Activated CD4-positive, alpha-beta memory T cell treated with anti-CD3 and anti-CD28 coated beads, Interleukin-2, amount 10 ng/mL, durations not matched to agents 7 days and 5 days (primary cell): ENCODE measurements at places on chromosomes 1 and 21. TPM values are rescaled to one million over a fixed set of nuclear protein-coding genes. Genes with fewer than 3 reads are reported as not detected.

The CELA3B gene
- total RNA-seq: not detected

The LRIF1 gene
- 26.9 TPM for total RNA-seq

The WNT4 gene
- total RNA-seq: not detected

DNA sequence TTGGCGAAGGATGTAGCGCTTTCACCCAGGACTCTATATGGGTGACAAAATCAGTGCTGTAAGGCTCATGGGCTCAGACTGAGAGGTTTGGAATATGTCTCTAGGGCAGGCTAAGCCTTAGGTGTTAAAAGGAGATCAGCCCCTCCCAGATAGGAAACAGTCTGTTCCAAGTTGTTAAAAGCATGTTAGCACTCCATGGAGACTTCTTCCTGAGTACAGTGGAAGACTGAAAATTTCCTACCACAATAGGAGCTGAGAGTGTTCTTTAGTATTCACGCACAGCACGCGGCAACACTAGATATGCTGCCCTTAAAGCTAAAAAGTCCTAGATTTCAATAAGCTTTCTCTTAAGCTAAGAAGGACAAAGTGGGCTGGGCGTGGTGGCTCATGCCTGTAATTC lies 122.1 kb downstream of the TRABD2B start:
- DNase-seq: no peak

GRCh38 chr1:85846706-85847105 lies 138.5 kb upstream of the ZNHIT6 start:
- DNase-seq: no peak

The KMO gene
- not detected for total RNA-seq

- no peak for DNase-seq
Measured at GRCh38 chr1:185813401-185813979, 79.3 kb downstream of the HMCN1 start.

GRCh38 chr1:226576601-226577000 lies 28.0 kb downstream of the STUM start:
- DNase-seq: no peak

The STUM gene
- total RNA-seq: not detected

The AK5 gene
- 0.86 TPM for total RNA-seq

The ADGRL4 gene
- total RNA-seq: not detected

GRCh38 chr1:43970911-43971310 lies 1.1 kb downstream of the DPH2 start:
- DNase-seq: no peak

DNA sequence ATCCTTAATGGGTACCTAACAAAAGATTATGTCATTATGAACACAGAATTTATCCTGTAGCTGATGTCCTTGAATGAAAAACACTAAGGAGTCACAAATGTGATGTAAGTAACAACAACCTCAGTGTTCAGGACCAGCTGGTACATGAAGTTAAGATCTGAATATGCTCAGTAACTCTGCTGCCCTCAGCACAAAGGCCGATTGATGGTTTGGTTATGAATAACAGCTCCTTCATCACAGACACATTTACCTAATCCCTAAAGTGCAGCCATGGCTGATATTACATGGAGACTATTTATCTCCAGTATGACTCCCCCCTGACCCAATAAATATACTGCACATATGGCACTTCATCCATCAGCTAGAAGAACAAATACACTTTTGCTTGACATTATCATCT lies 75.2 kb downstream of the PLPPR5 start:
- DNase-seq: no peak

DNA sequence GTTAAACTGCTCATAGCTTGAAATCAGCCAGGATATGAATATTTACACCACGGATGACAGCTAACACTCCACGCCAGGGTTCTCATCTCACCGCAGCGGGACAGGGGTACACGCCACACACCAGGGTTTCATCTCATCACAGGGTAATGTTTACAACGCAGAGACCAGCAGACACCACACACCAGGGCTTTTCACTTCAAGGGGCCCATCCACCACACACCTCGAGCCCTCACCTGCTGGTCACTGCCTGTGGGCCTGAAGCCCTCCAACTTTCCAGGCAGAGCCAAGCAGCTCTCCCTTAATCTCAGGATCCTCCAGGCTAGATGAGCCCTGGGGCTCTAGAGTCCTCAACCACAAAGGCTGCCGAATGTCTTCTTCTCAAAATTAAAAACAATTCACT lies 1.3 kb upstream of the KRTAP10-12 start:
- DNase-seq: no peak

DNA sequence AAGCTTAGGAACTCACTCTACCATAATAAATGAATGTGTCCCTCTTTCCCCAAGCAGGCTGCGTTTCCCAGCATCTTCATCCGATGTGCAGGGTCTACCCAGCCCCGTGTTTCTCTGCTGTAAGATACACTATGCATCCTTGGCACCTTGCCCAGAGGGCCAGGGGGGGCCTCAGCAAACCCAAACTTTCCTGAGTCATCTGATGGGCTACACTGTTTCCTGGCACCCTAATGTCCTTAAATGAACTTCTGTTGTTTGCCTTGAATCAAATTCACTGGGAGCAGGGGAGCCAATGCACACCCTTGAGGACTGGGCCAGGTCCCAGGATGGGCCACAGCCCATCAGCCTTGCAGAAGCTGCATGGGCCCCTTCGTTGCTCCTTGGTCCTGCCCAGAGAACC lies 145.5 kb downstream of the IGSF21 start:
- no peak for DNase-seq
